ENCODE measurements at places on chromosomes 4 and X.

DNA sequence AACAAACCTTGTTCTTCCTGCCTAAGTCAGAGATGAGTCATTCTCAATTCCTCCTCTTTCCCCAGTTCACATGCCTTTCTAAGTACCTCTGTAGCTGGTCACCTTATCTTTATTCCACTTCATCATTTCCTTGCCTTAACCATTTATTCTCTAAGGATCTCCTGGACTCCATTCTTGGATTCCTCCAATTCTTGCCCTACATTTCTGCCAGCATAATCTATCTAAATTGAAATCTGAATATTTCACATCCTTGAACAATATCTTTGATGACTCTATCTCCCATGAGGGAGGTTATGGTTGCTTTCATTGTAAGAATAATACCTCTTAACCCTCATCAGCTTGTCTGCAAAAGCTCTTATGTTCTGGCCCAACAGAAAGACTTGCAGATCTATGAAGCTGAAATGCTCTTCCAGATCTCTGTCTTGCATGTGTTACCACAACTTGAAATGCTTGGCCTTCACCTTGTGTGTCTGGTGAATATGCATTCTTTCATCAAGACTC lies 28.6 kb upstream of the PDE5A start:
- DNase-seq: no peak

DNA sequence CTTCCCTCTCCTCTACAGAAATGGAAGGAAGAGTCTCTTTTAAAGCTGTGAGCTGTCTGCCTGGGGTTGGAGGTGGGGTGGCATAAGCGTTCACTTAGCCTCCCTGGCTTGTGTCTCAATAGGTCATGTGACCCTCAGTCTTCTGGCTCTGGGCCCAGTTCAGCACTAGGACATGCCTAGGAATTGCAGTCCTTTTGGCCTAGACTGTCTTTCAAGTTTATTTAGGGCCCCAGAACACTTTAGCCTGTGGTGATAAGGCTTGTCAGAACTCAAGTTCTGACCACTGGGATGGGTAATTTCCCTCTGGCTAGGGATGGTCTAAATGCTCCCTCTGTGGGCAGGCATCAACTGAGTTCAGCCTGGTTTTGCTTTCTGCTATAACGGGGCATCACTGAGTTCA lies 34.3 kb upstream of the ARMCX4 start:
- no peak for DNase-seq

- no peak for DNase-seq
These were observed 167.3 kb upstream of the SPRY1 start for GRCh38 chr4:123229286-123229685.

DNA sequence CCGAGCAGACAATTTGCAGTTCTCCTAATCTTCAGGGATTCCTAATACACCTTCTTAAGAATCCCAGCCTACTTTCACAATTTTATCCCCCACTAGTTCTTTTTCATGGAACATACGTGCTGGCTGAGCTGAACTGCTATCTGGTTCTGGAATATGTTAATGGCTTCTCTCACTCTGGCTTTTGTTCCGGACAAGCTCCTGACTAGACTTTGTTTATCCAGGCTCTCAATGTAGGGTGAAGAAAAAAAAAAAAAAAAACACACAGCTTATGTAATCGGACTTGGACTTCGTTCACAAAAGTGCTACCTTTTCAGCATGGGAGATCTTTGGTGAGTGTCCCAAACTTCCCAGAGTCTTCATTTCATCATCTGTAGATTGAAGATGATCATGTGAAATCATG lies 555.4 kb upstream of the CPEB2 start:
- no peak for DNase-seq
